CD8-positive, alpha-beta memory T cell (primary cell): ENCODE measurements at places on chromosomes 4 and X.

DNA sequence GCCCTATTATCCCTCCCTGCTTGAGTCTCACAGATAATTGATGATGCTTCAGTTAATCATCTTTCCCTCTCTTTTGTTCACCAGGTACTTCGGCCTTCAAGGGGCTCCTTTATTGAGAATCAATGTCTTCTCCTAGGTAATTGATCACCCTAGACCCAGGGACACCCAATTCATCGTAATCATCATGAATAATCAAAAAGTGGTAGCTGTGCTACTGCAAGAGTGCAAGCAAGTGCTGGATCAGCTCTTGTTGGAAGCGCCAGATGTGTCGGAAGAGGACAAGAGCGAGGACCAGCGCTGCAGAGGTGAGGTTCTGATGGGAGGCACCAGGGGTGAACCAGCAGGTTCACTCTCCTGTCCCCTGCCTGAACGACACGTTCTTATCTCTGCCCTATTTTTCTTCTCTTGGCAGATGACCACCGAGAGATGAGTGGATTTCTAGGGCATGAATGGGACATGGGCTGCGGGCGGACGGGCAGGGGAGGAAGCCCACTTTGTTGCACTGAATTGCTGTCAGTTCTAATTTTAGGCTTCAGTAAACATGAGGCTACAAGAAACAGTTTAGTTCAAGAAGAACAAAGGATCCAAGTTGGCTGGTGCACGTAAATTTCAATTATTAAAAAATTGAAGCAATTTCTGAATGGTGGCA, 80.5 kb downstream of the ALPK1 start:
- no peak for DNase-seq

DNA sequence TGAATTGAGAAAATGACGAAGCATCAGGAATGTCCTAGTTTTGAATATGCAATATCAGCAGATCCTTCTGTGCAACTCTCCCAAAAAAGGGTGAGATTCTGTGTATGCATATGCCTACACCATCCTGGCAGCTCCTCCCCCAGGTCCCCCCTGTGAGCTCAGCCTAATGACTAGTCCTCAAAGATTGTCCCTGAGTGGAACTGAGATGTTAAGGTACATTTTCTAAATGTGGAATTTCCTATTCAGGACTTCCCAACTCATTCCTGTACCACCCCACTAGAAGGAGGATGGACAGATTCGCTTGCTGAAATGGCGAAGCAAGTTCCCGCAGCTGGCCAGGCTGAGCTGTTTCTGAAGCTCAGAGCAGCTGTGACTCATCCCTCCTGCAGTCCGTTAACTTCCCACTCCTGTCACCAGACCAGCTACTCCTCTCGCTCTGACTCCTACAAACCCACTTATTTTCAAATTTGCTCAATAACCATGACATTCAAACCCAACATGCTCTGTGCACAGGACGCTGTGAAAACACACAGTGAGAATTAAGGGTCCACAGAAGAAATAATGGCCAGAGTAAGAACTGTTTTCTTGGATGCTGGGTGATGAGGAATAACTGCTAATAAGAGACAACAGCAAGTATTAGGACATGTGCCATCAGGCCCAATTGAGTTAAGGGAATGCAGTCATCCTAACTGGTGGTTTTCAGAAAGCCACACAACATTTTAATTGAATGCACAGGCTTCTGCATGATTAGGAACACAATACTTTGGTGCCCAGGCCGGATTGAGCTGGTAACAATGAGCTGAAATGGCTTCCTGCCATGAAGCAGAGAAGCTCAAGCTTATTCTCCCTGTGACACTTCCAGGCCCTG, 40.0 kb upstream of the IRF2 start:
- DNase-seq: no peak

DNA sequence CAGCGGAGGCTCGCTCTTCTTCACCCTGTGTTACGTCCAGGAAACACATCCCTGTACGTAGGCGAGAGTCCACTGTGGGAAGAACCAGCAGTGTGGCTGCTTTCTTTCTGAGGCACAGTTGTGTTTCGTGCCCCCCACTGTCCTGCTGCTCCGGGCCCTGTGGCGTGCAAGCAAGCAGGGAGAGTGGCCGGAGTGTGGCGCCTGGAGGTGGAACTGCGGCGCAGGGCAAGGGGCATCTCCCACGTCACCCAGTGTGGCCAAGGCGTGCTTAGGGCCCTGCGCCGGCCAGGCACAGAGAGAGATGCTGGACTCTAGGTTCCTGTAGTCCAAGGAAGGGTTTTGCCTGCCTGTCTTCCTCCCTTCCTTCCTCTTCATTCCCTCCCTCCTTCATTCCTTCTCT, 13.3 kb upstream of the PSAPL1 start:
- no peak for DNase-seq

DNA sequence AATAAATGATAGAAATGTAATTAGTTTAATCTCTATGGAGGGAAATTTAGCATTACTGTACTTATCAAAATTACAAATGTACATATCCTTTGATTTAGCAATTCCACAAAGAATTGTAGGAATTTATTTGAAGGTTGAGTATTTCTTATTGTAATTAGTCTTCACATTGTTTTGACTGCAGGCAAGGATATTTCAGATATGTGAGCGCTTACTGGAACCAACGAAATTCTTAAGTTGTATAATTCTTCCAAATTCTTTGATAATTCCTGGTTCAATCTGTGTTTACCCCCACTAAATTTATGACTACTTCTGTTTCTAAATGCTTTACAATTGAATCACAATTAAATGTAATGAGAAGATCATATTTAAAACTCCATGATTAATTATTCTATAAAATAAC, 26.9 kb upstream of the WWC2 start:
- no peak for DNase-seq

DNA sequence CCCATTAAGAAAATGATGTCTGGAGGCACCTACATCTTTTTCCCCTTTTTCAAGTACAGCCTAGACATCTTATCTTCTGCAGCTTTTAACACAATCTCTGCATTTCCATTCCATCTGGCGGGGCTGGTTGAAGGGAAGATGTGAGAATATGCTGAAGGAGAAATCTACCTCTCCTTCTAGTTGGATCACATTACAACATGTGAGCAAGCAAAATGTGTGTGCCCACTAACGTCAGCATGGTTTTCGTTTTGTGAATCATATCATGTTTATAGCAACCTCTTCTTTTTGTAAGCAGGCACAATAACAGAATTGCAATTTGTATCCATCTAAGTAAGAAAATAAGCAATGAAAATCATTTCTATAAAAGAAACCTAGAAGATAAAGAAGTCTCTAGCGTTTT, 28.9 kb upstream of the MID1 start:
- DNase-seq: no peak

GRCh38 chrX:120311727-120312063, 434 bp upstream of the TMEM255A start:
- no peak for DNase-seq

DNA sequence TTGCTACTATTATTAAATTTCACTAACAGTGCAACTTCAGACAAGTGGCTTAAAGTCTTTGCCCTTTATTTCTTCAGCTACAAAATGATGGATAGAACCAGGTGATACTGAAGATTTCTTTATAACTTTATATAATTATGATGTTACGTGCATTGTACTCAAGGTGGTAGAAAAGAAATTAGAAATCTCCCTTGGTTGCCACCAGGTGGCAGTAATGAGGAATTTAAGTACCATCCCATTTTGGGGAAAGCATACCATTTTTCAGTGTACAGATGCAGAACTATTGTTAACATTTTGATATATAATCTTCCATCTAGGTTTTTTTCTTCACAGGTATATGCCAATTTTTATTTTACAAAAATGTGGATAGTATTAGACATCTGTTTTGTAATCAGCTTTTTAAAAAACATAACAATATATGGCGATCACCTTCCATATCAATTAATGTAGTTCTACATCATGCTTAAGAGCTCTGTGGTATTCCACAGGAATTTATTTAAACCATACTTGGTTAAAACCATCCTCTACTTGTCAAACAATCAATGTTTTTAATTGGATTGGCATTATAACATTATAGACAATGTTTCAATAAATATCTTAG, 37.7 kb upstream of the RAB33B start:
- DNase-seq: no peak
